ENCODE measurements at places on chromosomes 1 and 21. TPM values are rescaled to one million over a fixed set of nuclear protein-coding genes. Genes with fewer than 3 reads are reported as not detected.

Gene GBP4
- 4.6 TPM for total RNA-seq

Gene SH2D1B
- total RNA-seq: 0.12 TPM

Gene SEC16B
- 7.3 TPM for total RNA-seq

Gene ERG
- 10.0 TPM for total RNA-seq

Gene NOS1AP
- 20.7 TPM for total RNA-seq

Gene LRRN2
- total RNA-seq: 2.4 TPM

Gene FLG2
- not detected for total RNA-seq

Gene PRR9
- not detected for total RNA-seq

Gene RPTN
- total RNA-seq: not detected

Gene FAAH
- 48.1 TPM for total RNA-seq
